ENCODE measurements at places on chromosomes 4 and X. TPM values are rescaled to one million over a fixed set of nuclear protein-coding genes. Genes with fewer than 3 reads are reported as not detected.
A peak's percentile ranks its signal among the peaks of the same experiment; 100 is the strongest.

DNA sequence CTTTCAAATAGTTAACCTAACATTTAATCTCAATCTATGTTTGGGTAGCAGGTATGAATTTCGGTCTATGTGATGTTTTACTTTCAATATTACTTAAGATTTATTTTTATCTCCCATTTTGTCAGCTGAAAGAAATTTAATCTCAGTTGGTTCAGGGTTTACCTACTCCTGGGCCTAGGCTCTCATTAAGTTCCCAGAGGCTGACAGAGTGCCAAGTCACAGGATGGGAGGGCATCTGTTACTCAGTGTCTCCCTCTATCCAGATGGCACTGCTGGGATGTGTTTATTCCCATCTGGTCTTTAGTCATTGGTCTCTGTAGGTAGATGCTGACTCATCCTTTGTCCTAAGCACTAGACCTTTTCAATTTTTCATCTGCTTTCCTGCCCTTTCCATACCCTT lies 129.4 kb upstream of the ARSJ start:
- DNase-seq, result no peak

DNA sequence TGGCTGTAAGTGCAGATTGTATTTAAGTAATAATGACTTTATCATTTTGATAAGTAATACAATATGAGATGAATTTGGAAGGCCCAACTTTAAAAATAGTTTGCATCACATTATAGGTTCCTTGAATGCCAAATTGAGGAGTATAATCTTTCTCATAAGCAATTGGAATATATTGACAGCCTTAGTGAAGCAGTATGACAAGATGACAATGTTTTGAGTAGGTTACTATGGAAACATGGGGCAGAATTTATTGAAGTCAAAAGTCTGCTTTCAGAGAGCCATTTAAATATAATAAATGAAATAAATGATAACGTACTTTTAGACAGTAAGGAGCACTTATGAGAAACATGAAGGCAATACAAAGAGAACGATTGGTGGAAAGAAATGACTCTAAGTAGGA lies 776.4 kb downstream of the TECRL start:
- DNase-seq, result no peak

The ARHGAP36 gene
- polyA plus RNA-seq, result 0.09 TPM

- no peak for DNase-seq
These were observed 18.1 kb upstream of the EXOC1L start for GRCh38 chr4:55801498-55801897.

GRCh38 chrX:93420090-93420489 lies 253.3 kb downstream of the NAP1L3 start:
- no peak for DNase-seq

GRCh38 chr4:57168982-57169381 lies 58.8 kb upstream of the IGFBP7 start:
- no peak for DNase-seq

- DNase-seq, result no peak
These were observed 11.8 kb upstream of the ZNF630 start for GRCh38 chrX:48083212-48083611.

The TECRL gene
- polyA plus RNA-seq, result not detected

GRCh38 chr4:143186212-143186611 lies 1.5 kb downstream of the USP38 start:
- DNase-seq, result no peak

GRCh38 chr4:113060853-113061252 lies 11.4 kb downstream of the ANK2 start:
- DNase-seq, result no peak

DNA sequence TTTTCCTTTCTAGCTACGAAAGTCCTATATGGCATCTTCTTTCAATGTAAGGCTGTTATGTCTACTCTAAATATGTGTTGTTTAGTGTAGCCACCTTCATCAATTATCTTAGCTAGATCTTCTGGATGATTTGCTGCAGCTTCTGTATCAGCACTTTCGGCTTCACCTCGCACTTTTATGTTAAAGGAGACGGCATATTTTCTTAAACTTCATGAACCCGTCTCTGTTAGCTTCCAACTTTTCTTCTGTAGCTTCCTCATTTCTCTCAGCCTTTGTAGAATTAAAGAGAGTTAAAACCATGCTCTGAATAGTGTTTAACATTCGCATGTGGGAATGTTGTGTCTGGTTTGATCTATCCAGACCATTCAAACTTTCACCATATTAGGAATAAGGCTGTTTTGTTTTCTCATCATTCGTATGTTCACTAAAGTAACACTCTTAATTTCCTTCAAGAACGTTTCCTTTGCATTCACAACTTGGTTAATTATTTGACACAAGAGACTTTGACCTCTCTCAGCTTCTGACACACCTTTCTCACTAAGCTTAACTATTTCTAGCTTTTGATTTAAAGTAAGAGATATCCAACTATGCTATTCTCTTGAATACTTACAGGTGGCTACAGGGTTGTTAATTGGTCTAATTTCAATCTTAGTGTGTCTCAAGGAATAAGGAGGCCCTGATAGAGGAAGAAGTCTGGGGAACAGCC lies 476.8 kb downstream of the GABRG1 start:
- DNase-seq, result no peak

GRCh38 chr4:54446581-54446980 lies 211.2 kb upstream of the KIT start:
- no peak for DNase-seq

DNA sequence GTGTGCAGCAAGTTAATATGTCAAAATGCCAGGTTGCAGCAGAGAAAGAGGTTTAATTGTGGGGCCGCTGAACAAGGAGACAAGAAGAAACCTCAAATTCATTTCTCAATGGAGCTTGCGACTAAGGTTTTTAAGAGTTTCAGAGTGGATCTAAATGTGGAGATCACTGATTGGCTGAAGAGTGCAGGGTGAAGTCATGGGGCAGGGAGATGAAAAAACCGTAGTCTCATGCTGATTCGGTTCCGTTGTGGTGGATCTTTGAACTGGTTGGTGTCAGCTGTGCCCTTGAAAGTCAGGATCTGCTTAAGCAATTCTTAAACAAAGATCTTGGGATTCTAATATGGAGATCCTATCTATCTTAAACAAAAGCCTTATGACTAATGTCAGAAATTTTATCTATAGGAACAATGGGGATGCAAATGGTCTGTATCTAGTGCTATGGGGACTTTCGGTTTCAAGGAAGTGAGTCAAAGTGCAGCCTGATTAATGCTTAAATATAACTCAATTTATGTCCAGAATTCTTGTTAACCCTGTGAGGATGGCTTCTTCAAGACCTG lies 173.9 kb upstream of the CENPE start:
- no peak for DNase-seq

- DNase-seq, result no peak
These were observed 18.5 kb downstream of the CNOT6L start for GRCh38 chr4:77800483-77801259.

The PDHA2 gene
- polyA plus RNA-seq, result not detected

GRCh38 chrX:2782171-2782570 lies 30.3 kb downstream of the XG start:
- no peak for DNase-seq

GRCh38 chr4:151600432-151600831 lies 160.4 kb downstream of the GATB start:
- DNase-seq, result no peak

GRCh38 chr4:72323227-72323626 lies 245.8 kb downstream of the ADAMTS3 start:
- no peak for DNase-seq

DNA sequence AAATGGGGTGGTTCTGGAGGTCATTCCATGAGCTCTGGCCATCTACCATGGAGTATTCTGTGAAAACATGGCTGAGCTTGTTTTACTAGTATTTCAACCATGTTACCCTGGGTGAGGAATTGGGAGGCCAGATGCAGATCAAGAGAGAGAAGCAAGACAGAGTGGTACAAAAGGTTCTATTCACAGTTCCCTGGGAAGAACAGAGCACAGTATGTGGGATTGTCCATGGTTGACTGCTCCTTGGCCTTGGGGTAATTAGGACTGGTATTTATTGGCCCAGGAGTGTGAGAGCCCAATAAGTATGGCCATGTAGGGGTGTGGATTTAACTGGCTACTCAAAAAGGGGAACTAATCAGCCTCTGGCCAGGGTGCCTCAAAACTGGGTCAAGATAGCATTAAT lies 239.7 kb upstream of the GATB start:
- no peak for DNase-seq

DNA sequence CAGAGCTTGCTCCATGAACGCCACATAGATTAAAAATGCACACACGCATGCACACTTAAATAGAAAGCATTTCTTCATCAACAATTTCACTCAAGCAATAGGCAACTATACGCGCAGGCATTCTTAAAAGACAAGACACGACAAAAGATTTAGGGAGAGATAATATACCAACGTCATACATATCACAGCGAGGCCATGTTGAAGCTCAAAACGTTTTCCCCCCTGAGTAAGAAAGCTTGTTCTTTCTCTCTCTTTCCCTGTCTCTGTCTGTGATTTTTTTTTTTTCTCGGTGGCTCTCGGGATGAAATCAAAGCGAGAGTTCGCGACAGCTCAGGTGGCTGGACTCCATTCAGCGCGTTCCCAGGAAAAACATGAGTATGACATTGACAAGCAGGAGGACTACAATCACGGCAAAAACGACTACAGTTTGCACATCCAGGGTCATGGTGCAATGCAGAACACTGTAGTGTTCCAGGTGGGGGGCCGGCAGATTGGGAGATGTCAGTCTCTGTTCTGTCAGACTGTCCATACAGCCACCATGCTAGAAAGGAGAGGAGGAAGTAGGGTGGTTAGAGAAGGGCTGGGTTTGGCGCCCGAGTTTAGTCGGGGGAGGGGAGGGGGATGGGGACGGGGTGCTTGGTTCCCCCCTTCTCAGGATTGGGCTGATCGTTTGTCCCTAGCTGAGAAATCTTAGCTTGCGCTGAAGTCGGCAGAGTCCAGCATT lies 30.7 kb downstream of the ARHGEF9 start:
- peak; percentile 3 for DNase-seq

DNA sequence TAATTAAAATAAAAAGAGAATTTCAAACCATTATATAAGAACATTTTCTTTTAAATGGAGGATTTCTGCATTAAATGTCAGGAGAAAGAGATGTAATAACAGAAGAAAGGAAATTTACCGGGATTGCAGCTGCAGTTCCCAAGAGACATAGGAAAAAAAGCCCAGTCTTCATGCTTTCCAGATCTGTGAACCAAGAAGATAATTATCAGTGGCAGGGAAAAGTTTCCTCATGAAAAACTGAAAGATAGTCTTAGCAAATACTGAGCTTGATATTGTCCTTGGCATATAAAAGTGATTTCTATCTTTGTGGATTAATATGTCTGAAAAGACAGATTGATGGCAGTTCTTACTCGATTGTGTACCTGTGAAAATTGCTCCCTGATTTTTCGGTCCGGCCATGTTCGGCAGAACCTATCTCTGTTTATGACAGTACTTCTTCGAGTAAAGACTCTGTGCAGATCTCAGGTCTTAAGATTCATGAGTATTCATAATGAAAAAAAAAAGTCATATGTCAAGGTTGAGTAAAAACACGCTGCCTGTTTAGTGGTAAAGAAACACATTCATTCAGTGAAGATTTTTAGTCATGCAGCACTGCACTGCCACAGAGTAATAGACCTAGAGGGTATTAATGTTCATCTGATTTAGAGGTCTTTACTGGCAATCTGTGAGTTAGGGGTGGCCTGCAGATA lies 29.6 kb downstream of the SPARCL1 start:
- no peak for DNase-seq

- no peak for DNase-seq
These were observed 84.7 kb downstream of the SH3BGRL start for GRCh38 chrX:81286608-81287007.

The ITIH6 gene
- 0.04 TPM for polyA plus RNA-seq

The CLNK gene
- polyA plus RNA-seq, result 0.70 TPM

- DNase-seq, result no peak
These were observed 57.8 kb upstream of the FAM47B start for GRCh38 chrX:34884817-34885216.

The WAS gene
- 3.1 TPM for polyA plus RNA-seq

GRCh38 chrX:55522596-55523276 lies 33.1 kb upstream of the USP51 start:
- DNase-seq, result no peak

GRCh38 chr4:100913685-100914084 lies 395.9 kb upstream of the EMCN start:
- no peak for DNase-seq

DNA sequence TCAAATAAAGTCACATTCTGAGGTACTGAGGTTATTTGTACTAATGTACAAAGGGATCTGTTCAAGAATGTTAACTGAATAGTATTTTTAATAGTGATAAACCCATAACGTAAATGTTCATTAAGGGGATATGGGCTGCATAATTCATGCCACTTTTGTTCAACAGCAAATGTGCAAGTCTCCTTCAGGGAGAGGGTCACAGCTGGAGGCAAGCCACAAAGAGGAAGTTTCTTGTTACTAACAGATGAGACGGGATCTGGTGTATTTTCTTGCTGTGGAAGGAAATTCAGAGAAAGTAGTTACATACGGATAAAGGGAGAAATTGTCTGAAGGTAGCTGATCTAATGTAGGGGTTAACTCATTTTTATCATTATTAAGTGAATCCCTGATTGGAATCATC lies 10.0 kb downstream of the ZFP42 start:
- no peak for DNase-seq

The PRSS12 gene
- 12.4 TPM for polyA plus RNA-seq

The SLC9B1 gene
- 3.8 TPM for polyA plus RNA-seq

DNA sequence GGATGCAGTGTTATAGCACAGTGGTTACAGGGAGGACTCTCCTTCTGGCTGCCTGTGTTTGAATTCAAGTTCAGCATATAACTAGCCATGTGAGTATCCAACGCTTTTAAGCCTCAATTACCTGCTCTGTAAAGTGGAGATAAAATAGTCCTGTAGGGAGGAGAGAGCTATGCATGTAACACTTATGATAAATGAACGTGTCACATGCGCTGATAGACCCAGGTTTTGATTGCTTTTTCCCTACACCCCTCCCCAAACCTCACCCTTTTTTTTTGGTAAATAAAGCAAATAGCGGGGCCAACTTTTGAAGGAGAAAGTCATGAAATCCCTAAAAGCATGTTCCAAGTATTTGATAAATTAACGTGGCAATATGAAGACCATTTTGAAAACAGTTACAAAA lies 20.4 kb upstream of the AMELX start:
- DNase-seq, result no peak

The HS3ST1 gene
- 1.0 TPM for polyA plus RNA-seq

DNA sequence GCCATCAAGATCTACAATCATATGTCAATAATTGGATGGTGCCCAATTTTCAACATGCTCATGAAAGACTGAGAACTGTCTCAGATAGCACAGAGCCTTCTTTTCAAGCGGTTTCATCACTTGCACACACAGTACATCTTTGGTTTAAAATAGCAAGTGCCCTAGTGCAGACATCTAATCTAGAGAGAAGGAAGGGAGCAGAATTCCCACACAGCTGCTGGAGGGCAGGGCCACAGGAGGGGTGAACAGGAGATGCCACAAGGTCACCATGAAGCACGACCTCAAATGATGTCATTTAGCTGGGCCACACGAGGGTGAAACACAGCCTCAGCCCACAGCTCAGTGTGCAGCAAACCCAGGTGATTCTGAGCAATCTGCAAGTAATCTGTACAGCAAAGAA lies 24.3 kb downstream of the LEF1 start:
- DNase-seq, result no peak

- no peak for DNase-seq
These were observed 7.7 kb downstream of the GAK start for GRCh38 chr4:924107-925096.

The SPATA4 gene
- 1.7 TPM for polyA plus RNA-seq

GRCh38 chrX:126886997-126887396 lies 67.5 kb downstream of the PRR32 start:
- no peak for DNase-seq

The BEND2 gene
- 0.21 TPM for polyA plus RNA-seq

The ESX1 gene
- polyA plus RNA-seq, result not detected

- DNase-seq, result no peak
These were observed 107.8 kb downstream of the IQCM start for GRCh38 chr4:149707862-149708261.

The NDUFA1 gene
- polyA plus RNA-seq, result 144 TPM
